ENCODE measurements at places on chromosomes 12 and 14. TPM values are rescaled to one million over a fixed set of nuclear protein-coding genes. Genes with fewer than 3 reads are reported as not detected.

KRT3 gene
- total RNA-seq, result not detected

DNA sequence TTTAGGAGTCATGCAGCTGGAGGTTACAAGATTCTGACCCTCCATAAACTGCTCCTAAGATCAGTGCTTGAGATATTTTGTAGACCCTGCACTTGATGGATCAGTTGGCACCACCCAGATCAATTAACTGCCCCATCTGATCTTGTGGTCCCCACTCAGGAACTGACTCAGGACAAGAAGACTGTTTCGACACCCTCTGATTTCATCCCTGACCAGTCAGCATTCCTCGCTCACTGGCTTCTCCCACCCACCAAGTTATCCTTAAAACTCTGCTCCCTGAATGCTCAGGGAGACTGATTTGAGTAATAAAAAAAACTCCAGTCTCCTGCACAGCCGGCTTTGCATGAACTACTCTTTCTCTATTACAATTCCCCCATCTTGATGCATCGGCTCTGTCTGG, 360.2 kb downstream of the GALC start:
- no peak for DNase-seq

GRCh38 chr14:41385797-41386196, 220.9 kb upstream of the LRFN5 start:
- DNase-seq, result no peak

DNA sequence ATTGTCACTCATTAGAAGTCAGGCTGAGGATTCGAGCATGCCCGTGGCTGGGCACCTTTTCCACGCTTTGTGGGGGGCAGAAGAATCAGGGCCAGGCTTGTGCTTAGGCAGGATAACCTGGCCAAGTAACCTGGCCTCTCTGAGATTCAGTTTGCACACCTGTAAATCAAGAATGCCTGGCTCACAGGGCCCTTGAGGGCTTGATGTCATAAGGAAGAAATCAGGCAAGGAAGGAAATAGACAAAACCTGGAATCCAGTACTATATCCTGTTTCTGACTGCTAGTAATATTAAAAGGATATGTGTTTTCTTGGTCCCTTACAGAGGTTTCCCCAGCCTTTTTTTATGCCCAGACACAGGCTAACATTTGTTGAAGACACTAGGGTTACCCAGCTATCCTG, 91.9 kb downstream of the SAMD4A start:
- no peak for DNase-seq

DNA sequence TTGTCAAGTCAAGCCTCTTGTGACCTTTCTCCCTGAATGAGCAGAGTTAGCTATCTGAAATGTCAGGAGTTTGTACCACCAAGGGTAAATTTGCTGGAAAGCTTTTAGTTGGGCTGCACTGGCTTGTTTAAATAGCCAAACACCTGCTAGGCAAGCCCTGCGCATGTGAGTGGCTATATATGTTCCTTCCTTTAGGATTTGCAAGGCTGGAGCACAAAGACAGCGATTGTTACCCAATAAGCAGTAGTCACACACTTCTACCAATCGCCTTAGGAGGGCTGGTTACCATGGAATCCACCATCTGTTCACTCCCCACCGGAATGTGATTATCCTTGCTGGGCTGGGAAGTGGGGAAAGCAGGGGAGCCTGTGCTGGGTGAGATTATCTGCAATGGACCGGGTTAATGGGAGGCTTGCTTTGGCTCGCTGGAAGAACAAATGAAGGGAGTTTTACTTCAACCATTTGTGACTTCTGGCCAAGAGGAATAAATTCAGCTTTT, 102.5 kb downstream of the FGD4 start:
- DNase-seq, result no peak

TDP1 gene
- 9.6 TPM for total RNA-seq

- peak; percentile 99 for DNase-seq
These were observed at the start of gene CHURC1 for GRCh38 chr14:64914237-64915028. TSS of gene CHURC1 (plus strand) at chr14:64914455. CDS start at chr14:64914496, 41 bp downstream.

ZNF705A gene
- not detected for total RNA-seq

TCL1B gene
- not detected for total RNA-seq

DNA sequence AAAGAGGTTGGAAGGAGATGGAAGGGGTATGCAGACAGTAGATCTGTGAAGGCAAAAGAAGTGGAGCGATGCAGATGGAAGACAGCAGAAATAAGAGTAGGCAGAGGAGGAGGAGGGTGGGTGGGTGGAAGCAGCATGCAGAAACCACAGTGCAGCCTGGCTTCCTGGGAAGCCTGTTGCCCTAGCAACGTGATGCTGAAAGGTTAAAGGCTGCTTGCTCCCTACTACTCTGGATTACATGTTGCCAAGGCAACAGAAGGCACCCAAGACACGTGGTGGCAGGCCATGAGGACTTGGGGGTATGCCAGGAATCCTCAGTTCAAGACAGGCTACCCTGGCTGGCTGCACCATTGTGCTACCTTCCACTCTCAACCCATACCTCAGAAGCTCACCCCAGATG, 129.6 kb downstream of the GRIN2B start:
- DNase-seq, result no peak

DNA sequence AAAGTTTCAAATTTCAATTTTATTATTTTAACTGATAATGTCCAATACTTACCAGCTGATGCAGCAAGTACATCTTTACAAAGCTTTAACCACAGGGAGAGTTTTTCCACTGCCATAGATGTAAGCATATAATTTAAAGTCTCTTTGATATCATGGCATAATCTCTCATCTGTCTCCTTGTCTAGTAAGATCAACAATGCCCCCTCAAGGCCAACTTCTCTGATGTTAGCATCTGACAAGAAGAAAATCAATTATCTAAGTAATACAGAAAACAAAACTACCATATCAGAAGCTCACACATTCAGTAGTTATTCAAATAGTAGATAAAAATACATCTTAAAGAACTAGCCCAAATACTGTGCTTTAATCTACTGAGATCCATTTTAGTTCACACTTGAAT, 94.2 kb downstream of the HEATR5A start:
- DNase-seq, result no peak
